ENCODE measurements at places on chromosomes 12 and 14. TPM values are rescaled to one million over a fixed set of nuclear protein-coding genes. Genes with fewer than 3 reads are reported as not detected.
A peak's percentile ranks its signal among the peaks of the same experiment; 100 is the strongest.

The GPR132 gene
- total RNA-seq, result 51.4 TPM

DNA sequence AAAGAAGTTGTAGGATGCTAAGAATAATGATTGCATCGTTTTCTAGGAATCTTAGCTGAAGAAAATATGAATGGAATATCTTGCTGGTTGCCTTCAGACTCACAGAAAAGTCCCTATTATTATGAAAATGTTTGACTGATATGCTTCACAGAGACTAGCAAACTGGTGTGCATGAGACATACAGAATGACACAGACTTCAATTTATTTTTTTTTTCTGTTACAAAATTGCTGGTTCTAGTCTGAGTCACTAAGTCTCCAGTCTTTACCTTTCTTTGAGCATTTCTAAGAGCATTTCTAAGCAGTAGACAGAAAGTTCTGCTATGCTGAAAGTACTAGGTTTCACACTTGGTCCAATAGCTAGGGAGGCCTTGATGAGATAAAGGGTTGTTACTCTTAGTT, 377.6 kb upstream of the ATP2B1 start:
- peaks cover 14% of the 10 kb centered on the region for H3K4me1 ChIP-seq
- no peaks in the 10 kb centered on the region for H3K27me3 ChIP-seq
- no peak overlapping the region for H3K27ac ChIP-seq
- H3K4me3 ChIP-seq, result no peak overlapping the region

DNA sequence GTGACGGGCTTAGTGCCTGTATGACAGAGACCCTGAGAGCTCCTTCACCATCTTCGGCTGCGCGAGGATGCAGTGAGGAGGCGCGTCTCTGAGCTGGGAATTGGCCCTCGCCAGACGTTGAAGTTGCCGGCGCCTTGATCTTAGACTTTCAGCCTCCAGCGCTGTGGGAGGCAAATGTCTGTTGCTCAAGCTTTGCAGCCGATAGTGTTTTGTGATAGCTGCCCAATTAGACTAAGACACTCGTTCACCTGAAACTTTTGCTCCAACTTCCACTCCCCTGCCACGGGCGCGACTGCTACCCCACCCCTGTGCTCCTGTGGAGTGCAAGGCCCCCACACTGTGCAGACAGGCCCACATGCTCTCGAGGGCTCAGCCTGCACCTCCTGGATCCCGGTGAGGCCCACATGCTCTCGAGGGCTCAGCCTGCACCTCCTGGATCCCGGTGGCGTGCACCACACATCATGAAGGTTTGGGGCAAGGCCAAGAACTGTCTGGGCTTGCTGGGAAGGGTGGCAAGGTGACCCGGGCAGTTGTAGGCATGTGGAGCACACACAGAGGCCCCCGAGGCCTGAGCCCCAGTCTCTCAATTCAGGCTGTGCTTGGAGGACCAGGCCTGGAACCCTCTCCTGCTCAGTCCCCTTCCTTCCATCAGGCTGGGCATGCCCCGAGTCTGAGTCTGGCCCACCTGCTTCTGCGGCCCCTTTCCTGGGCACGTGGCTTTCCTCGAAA, 324.6 kb downstream of the TMEM121 start:
- H3K4me3 ChIP-seq, result no peak overlapping the region
- H3K27ac ChIP-seq, result no peak overlapping the region
- peaks cover 17% of the 10 kb centered on the region for H3K36me3 ChIP-seq
- DNase-seq, result no peak

- DNase-seq, result no peak
- H3K4me3 ChIP-seq, result no peak overlapping the region
- H3K36me3 ChIP-seq, result no peaks in the 10 kb centered on the region
- no peaks in the 10 kb centered on the region for H3K4me1 ChIP-seq
These were observed 93.1 kb downstream of the RMST start for GRCh38 chr12:97555547-97556187.

DNA sequence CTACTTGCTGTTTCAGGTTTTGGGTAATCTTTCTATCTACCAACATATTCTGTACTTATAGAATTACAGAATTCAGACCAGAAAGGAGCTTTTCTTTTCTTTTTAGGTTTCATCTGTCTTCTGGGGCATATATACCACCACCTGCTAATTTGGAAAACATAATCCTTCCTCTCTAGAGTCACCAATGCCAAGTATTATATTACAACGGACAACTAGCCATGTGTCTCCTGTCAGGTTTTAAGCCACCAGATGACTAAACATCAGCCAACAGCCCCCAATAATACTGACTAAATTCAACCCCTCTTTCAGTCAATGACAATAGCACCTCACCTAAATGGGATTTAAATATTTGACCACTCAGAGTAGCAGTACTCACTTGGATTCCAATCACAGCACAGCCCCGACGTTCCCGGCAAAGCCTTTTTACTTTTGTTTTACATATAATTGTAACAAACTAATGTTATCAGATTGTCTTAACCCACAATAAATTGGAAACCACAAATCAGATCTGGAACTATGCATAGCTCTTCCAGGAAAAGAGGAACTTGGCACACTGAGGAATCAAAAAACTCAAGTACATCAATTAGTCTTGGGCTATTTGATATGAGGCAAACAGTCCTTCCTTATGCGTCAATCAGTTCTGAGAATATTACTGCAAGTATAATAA, 13.5 kb downstream of the SLC11A2 start:
- DNase-seq, result no peak
- peaks cover 9% of the 10 kb centered on the region for H3K36me3 ChIP-seq
- H3K4me3 ChIP-seq, result peak overlapping the region; percentile 19
- H3K4me1 ChIP-seq, result peaks cover 26% of the 10 kb centered on the region

DNA sequence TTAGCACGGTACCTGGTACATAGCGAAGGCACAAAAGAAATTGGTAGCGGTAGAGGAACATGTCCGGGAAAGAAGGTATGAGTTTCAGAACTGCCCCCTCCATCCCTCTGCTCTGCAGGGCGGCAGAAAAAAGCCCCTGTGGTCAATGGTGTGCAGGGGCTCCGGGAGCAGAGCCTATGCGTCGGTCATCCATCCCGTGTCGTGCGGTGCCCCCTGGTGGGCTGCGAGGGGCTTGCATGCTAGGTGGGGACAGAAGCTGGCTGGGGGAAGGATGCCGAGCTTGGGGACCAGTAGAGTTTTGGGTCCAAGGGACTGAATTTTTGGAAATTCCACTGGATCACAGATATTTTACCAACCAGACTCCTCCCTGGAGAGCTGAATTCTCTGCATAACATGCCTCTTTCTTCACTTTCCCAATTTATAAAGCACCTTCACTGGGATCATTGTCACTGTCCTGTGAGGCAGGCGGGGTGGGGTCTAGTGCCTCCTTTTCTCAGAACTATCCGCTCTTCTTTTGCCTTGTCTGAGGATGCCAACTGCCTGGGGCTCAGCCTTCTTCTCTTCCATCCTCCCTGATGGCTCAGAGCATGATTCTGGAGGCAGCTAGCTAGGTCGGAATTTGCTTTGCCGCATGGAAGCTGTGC, 148.7 kb downstream of the SMOC1 start:
- H3K27me3 ChIP-seq, result peaks cover 11% of the 10 kb centered on the region
- no peak overlapping the region for H3K27ac ChIP-seq
- peak; percentile 65 for DNase-seq
- no peak overlapping the region for H3K4me3 ChIP-seq
- H3K36me3 ChIP-seq, result no peaks in the 10 kb centered on the region

DNA sequence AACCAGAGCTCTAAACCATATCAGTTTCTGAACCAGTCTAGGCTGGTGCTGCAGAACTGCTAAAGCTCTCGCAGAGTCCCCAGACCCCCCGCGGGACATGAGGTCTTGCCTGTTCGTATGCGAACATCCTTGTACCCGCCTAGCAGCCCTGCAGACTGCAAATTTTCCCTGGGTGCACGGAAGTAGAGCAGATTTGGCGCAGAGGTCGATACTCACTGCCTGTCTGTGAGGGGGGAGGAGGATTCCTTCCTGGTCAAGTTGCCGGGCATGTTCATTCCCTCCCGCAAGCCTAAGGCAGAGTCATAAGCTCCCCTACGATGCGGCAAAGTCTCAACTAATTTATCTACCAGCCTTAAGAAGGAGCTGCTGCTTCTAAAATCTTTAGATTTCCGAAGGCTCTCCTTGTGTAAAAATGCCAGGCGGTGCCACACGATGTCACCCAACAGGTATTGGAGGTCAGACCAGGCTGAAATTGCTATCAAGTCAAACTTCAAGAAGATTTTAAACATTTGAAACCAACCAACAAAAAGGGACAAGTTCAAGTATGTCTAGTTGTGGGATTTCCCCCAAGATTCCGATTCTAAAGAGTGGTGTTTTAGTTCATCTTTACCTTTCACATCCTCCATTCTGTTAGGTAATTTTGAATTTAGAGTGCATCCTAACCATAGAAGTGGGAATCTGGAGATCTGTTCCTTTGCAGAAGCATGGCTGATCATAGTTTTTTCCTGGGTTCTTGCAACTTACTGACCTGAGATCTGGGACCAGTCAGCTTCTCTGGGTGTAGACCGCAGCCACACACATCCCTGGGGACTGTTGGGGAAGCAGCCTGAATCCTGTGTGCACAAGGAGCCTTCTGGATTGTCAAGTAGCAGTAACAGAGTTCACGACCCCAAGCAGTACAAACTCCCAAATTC, 1.6 kb upstream of the PAX9 start:
- DNase-seq, result no peak
- H3K27me3 ChIP-seq, result peaks cover 96% of the 10 kb centered on the region
- peaks cover 19% of the 10 kb centered on the region for H3K36me3 ChIP-seq
- H3K4me3 ChIP-seq, result no peak overlapping the region
- H3K27ac ChIP-seq, result no peak overlapping the region

Measured in activated CD4-positive, alpha-beta memory T cell treated with anti-CD3 and anti-CD28 coated beads, Interleukin-2, amount 10 ng/mL, durations not matched to agents 7 days and 5 days (primary cell).